Putamen (tissue), 1 donor: ENCODE measurements at places on chromosomes 5 and 9.

GRCh38 chr9:125343518-125344275, 82.1 kb downstream of the GAPVD1 start:
- DNase-seq, result no peak

- DNase-seq, result no peak
Measured at GRCh38 chr5:142727735-142728047, 41.8 kb upstream of the FGF1 start.

- no peak for DNase-seq
Measured at GRCh38 chr5:7659420-7659819, 191.5 kb downstream of the CFAP90 start.

DNA sequence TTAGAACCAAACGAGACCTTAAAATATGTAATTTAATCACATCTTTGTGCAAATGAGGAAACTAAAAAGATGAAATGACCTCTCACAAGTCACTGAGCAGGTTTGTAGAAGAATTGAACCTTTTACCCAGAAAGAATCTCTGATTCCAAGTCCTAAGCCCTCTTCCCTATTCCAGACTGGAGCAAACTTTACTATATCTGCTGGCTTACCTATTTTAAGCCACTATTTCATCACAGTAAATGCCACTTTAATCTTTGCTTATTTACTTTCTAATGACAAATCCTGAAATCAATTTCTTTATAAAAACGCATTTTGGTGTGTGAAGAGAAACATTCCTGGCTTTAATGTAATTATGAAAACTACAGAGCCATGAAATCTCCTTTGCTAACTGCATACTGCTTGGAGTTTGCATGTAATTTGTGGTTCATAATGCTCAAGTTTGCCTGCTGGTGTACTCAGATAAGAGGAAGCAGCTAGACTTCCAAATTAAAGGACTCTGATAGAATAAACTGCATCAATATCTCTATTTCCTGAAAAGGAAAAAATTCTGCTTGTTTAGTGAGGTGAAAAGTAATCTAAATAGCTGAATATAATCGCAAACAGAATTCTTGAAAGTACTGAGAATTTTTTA, 121.2 kb downstream of the RAB3C start:
- DNase-seq, result no peak

DNA sequence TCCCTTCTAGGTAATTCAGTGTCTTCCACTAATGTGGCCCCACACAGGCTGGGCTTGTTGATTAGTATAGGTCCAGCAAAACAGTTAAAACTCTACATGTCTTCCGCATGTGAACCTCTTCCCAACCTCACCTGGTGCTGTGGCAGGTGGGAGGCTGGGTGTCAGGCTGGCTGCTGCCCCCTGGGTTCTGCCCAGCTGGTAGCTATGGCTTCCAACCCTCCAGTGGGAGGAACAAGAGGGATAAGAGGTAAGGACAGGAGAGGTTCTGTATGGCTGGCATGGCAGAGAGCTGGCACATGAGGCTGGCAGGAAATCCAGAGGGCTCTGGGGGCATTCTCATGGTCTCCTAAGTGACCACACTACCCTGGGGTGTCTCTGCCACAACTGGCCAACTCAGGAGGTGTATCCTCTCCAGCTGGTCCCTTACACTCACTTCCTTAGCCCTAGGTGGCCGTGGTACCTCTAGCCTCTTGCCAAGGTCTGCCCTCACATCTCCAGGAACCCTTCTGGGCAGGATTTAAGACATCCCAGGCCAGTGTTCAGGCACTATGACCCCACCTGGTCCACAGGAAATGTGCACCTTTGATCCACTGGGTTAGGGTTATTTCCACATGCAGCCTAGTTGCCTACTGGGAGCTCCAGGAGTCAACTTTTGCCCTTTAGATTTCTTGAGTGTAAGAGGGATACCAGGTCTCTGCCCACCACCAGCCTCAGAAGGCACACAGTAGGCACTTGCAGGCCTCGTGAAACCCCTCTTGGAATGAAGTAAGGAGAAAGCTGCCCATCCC, 41.7 kb downstream of the AHRR start:
- no peak for DNase-seq

DNA sequence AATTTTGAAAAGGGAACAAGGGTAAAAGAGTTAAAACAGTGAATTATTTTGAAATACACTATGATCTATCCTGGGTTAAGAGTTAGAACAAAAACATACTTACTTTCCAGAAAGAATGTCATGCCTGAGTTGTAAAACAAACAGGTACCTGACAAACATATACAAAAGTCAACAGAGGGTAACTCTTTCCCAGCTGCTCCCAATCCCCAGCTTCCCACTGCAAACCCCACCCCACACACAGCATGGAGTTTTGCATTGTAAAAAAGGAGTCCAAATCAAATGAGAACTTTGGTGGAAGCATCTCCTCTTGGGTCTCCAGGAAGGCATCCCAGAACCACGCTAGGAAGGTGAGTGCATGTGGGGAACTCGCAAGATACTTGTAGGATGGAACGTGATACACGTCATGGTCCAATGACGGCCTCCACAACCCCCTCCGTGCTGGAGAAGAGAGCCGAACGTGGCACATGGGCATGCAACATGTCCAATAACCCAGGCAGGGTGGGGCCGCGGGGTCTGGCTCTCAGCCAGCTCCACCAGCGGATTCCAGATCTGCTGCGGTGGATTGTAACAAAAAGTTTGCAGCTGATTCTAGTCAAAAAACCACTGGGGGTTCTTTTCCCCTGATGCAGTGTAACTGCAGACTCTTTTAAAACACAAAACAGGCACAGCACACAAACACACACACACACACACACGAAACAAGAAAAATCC, 55.8 kb downstream of the EPB41L4B start:
- DNase-seq, result no peak

DNA sequence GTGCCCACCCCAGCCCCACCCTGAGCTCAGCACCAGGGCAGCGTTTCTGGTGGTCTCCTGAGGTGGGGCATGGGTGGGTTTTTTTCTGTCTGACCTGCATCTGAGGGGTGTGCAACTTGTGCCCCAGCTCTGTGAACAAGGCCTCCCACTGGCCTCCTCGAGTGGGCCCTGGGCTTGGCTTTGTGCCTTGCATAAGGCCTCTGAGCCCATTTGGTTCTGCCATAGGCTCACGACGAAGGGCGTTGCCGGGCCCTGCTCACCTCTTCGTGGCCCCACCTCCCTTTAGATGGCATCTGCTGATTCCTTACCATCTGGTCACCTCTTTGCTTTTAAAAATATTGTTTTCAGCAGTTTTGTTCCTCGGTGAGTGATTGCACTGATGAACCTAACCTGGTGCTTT, 127.1 kb upstream of the COL5A1 start:
- DNase-seq, result no peak

DNA sequence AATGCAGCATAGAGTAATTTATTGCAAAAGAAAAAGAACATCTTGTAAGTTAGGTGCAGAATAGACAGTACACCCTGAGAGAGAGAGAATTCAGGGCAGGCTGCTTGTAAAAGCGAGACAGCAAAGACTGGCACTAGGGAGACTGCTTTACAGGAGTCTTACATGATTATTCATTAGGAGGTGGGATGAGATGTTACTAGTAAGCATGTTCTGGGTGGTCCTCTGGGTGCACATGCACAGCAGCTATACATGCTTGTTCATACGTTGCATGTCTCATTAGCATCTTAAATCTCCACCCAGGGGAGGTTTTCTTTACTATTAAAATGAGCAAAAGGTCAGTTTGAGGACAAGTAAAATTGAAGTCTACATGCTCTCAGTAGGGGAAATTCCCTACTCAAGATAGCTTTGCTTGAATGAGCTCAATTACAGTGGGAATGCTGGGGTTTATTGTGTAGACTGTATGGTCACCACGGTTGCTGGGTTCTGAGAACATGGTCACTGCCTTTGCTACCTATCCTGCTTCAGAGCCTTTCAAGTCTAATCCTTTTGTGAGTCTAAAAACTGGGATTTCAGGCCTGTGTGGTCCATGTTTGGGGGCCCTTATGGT, 60.6 kb downstream of the RGS7BP start:
- no peak for DNase-seq

DNA sequence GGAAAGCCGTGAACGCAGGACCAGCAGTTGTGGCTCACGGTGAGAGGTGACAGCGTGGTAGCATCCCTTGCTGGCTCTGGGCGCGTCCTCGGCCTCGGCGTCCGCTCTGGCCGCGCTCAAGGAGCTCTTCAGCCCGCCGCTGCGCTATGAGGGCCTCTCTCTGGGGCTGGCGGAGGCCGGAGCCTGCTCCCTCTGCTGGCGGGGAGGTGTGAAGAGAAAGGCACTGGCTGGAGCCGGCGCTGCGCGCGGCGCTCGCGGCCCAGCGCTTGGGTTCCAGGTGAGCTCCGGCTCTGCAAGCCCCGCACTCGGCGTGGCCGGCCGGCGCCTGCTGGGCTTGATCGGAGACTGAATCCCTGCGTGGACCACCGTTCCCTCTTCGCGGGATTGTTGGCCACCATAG, 705.6 kb downstream of the SEMA5A start:
- DNase-seq, result no peak

DNA sequence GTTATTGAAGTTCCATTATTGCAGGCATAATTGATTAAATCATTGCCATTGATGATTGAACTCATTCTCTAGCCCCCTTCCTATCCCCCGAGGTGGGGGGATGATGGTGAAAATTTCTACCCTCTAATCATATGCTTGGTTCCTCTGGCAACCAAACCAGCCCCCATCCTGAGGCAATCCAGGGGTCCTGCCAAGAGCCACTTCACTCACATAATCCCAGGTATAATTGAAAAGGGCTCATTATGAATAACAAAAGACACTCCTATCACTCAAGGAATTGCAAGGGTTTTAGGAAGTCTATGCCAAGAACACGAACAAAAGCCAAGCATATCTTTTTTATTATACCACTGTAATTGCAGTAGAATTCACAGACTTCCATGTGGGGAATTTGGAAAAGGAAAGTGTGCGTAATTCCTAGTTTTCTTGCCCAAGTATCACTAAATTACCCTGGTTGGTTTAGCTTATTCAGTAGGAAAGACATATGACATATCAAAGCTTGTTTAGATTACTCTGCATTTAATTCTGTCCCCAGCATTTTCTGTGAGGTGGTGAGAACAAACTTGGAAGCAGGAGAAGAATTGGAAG, 130.7 kb upstream of the TAF11L2 start:
- DNase-seq, result no peak
